ENCODE measurements at places on chromosomes 1 and 21.

DNA sequence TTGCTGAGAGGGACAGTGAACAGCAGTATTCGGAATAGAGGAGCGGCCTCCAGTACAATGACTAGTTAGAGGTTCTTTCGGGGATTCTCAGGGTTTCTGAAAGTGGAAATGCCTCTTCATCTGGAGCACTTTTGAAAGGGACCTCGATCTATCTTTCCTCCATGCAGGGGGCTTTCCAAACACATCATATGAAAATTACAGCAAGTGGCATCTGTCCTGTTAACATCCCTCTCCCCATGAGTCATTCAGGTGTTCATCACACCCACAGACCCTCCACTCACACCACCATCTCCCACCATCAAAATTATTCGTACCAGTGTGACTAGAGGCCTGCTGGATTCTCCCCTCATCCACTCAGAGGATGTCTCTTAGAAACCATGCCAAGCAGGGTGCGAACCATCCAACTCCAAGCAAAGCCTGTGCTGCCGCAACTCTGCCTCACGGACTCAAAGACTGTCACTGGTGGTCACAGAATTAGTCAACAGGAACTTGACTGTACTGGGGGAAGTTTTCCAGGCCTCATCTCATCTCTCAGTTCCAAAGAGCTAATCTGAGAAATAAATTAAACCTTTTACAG is 211.1 kb downstream of the MRPL39 start:
- peak; percentile 14 for DNase-seq

GRCh38 chr1:96565546-96565945 is 156.0 kb upstream of the PTBP2 start:
- DNase-seq: no peak

- no peak for DNase-seq
Observed at GRCh38 chr1:47978486-47978885, 18.7 kb downstream of the TRABD2B start.

DNA sequence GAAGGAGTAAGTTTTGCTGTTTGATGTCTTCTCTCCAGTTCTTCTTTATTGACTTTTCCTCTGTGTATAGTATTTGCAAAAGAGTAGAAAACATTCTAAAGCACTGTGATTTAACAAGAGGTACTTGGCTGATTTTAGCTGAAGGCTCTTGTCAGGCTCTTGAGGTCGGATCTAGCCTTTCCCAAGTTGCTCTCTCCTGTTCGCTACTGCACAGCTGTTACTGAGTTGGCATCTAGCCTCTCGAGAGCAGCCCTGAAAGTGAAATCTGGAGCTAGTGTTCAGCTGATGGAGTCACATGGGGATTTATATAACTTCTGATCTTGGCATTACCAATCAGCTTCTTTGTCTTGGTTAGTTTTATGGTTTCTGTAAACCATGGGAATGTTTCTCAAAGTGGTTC is 193.1 kb downstream of the RYR2 start:
- no peak for DNase-seq

DNA sequence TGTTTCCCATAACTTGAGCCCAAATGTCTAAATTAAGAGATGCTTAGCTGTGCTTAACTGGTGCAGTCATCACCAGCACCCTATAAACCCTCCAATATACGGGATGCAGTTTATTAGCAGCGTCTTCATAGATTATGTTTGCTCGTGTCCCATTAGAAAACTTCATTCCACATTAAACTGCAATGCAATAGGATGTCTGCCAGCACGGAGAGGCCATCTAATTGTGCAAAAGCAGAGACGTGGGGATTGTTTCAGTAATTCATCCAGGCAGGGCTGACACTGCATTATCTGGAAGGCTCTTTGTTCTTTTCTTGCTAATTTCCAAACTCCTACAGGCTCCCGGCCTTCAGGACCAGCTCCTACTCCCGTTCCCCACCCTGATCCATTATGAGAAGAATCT is 89.5 kb downstream of the CSMD2 start:
- no peak for DNase-seq

DNA sequence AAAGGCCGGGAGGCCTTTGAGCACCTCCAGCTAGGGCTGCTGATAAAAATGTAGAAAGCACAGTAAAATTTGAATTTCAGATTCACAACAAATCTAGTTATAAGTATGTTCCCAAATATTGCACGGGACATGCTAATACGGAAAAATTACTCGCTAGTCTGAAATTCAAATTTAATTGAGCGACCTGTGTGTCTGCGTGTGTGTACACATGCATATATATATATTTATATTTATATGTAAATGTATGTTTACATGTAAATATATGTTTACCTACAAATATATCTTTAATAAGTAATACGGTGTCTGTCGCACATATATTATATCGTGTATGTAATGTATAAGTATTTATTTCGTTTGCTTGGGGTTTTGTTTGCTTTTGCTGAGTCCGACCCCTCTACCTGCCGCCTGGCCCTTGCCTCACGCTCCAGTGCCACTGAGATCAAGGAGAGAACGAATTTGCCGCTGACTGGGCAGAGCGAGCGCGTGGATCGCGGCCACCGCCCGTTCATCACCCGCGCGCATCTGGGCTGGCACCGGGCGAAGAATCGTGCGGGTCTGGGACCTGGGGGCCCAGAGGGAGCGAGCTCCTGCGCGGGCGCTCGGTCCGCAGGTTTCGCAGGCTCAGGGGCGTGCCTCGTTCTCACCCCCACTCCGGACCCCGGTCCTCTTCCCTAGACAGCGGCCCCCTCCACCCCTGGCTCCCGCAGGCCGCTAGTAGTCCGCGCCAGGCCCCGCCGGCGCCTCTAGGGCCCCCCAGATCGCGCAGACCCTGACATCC is 534 bp upstream of the WRAP73 start:
- no peak for DNase-seq

DNA sequence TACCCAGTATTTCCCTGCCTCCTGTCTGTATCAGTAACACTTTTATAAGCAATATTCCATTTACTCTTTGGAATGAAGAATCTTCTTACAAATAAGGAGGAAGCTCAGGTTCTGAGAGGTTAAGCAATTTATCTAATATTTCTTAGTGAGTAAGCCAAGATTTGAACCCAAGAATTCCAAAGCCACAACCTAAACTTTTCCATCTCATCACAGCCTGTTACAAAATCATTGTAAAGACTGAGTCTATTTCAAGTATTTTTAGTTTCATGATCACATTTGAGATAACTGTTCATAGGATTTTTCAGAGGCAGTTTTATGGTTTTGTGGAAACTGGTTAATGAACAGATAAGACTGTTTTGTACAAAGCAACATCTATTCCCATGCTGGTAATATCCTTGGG is 29.8 kb upstream of the HHAT start:
- DNase-seq: no peak

GRCh38 chr1:30054126-30054525 is 669.3 kb downstream of the MATN1 start:
- no peak for DNase-seq

DNA sequence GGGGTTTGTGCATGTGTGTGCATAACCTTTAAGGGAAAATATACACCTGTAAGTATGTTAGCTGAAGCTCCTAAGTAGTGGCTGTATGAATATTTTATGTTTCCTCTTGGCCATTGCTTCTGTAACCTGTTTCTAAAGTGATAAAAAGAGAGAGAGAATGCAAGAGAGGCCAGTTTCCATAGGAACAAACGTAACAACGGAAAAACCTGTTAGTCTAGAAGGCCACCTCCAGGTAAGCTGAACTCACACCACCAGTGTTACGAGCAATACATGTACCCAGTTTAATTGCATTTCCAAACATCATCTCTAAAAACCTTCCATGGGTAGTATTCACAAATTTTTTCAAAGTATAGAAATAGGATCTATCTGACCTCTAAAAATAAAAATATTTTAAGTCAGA is 63.1 kb downstream of the PLPPR4 start:
- no peak for DNase-seq

GRCh38 chr1:86741947-86742572 is 37.7 kb downstream of the SH3GLB1 start:
- peak; percentile 54 for DNase-seq

GRCh38 chr1:96918406-96918805 is 196.8 kb downstream of the PTBP2 start:
- no peak for DNase-seq

DNA sequence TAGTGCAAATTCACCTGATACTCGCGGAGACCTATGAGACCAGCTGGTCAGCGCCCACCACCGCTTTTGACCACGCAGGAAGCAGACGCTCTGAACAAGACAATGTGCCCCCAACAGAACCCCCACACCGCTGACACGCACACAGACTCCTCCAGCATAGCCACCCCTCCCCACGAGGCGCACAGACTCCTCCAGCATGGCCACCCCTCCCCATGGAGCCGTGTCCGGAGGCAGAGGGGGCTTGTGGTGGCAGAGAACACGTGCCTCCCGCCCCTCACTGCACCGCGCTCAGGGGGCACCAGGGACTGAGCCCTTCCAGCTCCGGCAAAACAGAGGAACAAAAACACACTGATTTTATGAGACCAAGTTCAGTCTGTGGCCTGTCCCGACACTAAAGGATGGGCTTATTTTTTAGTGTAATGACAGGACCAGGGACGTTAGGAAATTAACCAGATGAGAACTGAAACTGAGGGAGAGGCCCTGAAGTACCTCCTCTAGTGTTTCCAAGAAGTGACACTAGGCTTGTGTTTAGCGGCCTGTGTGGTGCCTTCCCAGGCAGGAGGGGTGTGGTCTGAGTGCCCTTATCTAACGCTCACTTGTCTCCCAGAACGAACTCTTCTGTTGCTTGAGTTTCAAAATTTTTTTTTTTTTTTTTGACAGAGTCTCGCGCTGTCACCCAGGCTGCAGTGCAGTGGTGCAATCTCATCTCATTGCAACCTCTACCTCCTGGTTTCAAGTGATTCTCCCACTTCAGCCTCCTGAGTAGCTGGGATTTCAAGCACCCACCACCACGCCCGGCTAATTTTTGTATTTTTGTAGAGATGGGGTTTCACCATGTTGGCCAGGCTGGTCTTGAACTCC is 10.0 kb upstream of the AGPAT3 start:
- DNase-seq: peak; percentile 11

DNA sequence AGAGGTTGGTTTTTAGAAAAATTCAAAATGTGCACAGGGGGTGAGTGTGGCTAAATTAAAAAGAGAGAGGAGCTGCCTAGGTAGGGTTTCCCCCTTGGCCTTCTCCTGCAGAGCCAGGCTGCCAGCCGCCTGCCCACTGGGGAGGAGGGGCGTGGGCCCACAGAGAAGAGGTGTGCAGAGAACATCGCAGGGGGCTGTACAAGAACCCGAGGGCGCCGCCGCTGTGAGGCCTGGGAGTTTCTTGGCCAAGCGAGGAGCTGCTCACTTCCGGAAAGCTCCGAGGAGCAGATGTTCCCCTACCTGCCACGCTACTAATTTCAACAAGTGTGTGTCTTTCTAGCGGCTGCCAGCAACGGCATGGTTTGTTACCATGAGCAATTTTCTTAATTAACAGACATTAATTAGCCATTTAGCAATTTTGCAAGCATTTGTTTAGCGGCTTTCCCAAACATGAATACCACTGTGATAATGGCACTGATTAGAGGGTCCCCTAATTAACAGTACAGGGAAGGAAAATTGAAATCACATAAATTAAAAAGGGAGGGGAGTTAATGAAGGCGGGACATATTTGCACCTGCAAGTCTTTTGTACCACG is 59.7 kb downstream of the MRPL37 start:
- DNase-seq: no peak

- DNase-seq: no peak
Observed at GRCh38 chr1:113657126-113657525, 102.2 kb downstream of the PHTF1 start.

DNA sequence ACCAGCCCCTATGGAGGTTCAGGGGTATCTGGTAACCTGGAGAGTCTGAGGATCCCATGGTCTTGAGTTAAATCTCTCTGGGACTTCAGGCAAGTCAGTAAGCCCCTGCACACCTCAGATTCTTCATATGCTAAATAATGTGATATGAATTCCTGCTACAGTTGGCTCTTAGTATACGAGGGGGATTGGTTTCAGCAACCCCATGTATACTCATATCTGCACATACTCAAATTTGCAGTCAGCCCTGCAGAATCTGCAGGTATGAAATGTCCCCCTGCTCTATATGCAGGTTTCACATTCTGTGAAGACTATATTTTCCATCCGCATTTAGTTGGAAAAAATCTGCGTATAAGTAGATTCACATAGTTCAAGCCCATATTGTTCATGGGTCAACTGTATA is 136.6 kb downstream of the TOMM20 start:
- no peak for DNase-seq

- DNase-seq: peak; percentile 22
Observed at GRCh38 chr1:226034482-226034881, 28.0 kb upstream of the H3-3A start.

All from CD4-positive, alpha-beta T cell treated with Interleukin-1 beta for 1 hour (primary cell).